ENCODE measurements at places on chromosomes 1 and 21.
A peak's percentile ranks its signal among the peaks of the same experiment; 100 is the strongest.

DNA sequence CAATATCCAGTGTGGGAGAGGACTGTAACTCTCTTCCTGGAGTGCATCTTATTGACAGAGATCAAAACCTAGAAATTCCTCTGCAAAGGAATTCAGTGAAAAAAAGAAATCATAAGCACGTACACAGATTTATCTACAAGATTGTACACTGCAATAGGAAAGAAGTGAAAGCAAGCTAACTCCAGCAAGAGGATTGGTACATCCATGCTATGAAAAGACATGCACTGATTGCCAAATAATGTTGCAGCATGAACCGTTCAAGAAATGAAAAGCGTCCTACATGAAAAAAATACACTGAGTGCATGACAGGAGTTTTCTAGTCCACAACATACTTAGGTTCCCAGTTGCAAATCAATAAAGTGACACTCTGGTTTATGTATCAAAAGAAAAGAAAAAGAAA lies 1.9 kb upstream of the MGST3 start:
- peak overlapping the region; percentile 20 for H3K4me3 ChIP-seq
- peaks cover 20% of the 10 kb centered on the region for H3K4me1 ChIP-seq
- H3K36me3 ChIP-seq = no peaks in the 10 kb centered on the region
- DNase-seq = no peak

DNA sequence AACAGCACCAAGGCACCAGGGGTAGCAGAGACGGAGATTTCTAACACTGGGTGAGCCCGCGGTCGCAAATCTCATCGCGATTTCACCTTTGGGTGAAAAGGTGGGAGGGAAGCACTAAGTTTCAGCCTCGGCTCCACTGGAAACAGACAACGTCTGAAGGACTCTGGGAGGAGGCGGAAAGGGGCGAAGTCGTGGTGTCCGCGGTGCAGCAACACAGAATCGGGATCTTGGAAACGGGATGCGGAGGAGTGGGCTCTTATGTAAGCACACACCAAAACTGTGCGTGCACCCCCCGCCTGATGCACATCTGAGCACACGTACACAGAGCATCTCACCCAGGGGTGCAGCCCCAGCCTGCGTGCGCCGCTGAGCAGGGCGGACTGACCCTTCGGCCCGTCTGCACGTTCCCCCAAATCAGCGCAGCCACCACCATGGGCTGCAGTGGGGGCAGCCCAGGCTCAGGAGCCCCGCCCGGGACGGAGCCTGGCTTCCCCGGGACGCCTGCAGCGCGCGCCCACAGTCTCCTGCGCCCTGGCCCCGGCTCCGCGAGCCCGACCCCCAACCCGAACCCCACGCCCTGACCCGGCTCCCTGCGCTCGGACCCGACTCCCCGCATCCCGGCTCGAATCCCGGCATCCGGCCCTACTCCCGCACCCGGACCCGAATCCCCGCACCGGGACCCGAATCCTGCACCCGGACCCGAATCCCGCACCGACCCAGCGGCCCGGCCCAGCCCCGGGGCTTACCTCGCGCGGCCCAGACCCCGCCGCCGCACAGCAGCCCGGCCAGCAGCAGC lies 670 bp downstream of the CLSTN1 start:
- H3K4me3 ChIP-seq = peak overlapping the region; percentile 92
- peak overlapping the region; percentile 93 for H3K27ac ChIP-seq
- peaks cover 27% of the 10 kb centered on the region for H3K4me1 ChIP-seq
- H3K36me3 ChIP-seq = peaks cover 1% of the 10 kb centered on the region
- peaks cover 26% of the 10 kb centered on the region for H3K27me3 ChIP-seq

- H3K4me3 ChIP-seq = no peak overlapping the region
- peaks cover 10% of the 10 kb centered on the region for H3K4me1 ChIP-seq
- no peaks in the 10 kb centered on the region for H3K27me3 ChIP-seq
- no peak overlapping the region for H3K27ac ChIP-seq
Measured at GRCh38 chr1:169340882-169341281, 26.7 kb downstream of the NME7 start.

DNA sequence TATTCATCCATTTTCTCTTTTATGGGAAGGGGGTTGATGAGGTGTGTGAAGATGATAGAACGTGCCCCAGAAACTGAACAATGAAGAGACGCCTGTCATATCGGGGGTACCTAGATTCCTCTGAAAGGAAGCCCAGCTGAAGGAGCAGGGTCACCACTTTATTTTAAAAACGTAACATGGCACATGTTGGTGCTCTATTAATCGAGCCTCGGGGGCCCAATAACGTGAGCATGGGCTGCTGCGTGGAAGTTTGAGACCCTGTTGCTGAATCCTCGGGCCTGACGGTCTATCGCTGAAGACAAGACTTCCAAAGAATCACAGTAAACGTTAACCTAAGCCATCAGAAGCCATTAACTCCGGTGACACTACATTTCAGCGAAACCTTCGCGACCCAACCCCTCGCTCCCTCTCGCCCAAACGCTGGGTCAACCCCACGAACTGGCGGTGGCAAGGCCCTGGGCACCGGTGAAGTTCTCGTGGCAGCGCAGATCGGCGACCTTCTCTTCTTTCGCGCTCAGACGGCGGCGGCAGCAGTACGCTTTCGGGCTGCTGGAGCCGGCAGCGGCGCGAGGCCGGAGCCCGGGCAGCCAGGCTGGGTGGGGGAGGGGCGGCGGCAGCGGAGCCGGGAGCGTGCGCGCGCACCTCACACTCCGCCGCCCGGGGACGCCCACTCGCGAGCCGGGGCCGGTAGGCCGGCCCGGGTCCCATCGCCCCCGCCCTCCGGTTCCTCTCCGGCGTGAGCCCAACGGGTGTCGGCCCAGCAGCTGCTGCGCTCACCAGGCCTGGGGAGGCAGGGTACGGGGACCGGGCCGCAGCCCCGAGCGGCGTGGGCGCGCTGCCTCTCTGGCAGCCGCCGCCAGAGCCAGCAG lies 838 bp upstream of the MAN1A2 start:
- peak overlapping the region; percentile 99 for H3K27ac ChIP-seq
- H3K4me1 ChIP-seq = peaks cover 42% of the 10 kb centered on the region
- H3K36me3 ChIP-seq = no peaks in the 10 kb centered on the region
- H3K27me3 ChIP-seq = no peaks in the 10 kb centered on the region
- peak; percentile 85 for DNase-seq
- peak overlapping the region; percentile 94 for H3K4me3 ChIP-seq

GRCh38 chr1:2046174-2046917 lies 3.9 kb upstream of the PRKCZ start:
- H3K4me1 ChIP-seq = peaks cover 7% of the 10 kb centered on the region
- H3K27ac ChIP-seq = no peak overlapping the region
- no peaks in the 10 kb centered on the region for H3K36me3 ChIP-seq
- DNase-seq = peak; percentile 77
- H3K4me3 ChIP-seq = no peak overlapping the region

DNA sequence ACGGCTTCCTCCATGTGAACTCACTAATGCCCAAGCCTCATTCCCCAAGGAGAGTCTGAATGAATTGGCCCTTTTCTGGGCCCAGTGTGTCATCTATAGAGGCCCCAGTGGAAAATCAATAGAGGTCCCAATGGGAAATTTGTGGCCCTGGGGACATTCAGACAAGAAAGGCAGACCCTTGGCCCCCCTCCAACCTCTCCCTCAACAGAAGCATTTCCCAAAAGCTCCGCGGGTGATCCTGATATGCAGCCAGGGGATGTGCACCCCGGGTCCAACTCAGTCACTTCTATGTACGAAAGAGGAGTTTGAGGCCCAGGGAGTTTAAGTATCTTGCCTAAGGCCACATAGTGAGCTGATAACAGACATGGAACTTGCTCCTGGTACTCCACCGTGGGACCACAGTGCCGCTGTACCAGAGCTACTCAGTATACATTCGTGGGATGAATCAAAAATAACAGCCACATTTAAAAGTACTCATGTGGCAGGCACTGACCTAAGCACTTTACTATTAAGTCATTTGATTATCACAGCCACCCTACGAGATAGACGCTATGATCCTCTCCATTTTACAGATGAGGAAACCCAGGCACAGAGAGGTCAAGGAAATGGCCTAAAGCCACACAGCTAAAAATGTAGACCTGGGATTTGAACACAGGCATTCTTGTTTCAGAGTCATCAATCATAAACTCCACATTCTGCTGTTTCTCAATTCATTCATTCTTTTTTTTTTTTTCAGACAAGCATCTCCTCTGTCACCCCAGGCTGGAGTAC lies 8.5 kb downstream of the EPHA2 start:
- peak overlapping the region; percentile 98 for H3K27ac ChIP-seq
- H3K4me3 ChIP-seq = no peak overlapping the region
- H3K27me3 ChIP-seq = no peaks in the 10 kb centered on the region
- peaks cover 21% of the 10 kb centered on the region for H3K36me3 ChIP-seq
- H3K4me1 ChIP-seq = peaks cover 44% of the 10 kb centered on the region

DNA sequence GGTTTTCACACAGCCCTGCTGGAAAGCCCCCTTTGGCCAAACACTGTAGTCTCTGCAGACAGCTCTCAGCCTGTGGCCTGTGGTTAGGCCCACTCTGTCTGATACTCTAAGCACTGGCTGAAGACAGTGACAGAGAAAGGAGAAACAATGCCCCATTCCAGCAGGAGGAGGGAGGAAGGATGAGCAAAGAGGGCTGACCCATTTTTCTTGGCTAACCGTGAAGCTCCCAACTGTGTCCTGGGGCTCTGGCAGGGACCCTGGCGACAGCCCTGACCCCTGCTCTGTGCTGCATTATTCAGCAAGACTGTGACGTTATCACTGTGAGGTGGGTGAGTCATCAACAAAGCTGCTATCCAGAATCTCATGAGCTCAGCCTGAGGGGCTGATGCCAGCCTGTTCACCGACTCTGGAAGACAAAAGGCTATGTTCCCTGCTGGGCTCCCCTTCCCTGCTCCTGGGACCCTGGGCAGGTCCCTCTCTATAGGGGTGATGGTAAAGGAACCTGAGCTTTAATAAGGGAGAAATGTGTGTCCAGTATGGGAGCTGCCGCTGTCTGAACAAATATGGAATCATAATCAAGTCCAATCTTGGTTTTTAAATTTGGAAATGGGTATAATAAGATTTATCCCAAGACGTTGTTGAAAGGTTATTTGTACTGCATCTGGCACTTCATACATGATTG lies 107.0 kb downstream of the RHOU start:
- no peak for DNase-seq
- H3K27me3 ChIP-seq = no peaks in the 10 kb centered on the region
- H3K36me3 ChIP-seq = peaks cover 5% of the 10 kb centered on the region
- H3K4me1 ChIP-seq = peaks cover 30% of the 10 kb centered on the region
- H3K4me3 ChIP-seq = no peak overlapping the region
- peak overlapping the region; percentile 88 for H3K27ac ChIP-seq

DNA sequence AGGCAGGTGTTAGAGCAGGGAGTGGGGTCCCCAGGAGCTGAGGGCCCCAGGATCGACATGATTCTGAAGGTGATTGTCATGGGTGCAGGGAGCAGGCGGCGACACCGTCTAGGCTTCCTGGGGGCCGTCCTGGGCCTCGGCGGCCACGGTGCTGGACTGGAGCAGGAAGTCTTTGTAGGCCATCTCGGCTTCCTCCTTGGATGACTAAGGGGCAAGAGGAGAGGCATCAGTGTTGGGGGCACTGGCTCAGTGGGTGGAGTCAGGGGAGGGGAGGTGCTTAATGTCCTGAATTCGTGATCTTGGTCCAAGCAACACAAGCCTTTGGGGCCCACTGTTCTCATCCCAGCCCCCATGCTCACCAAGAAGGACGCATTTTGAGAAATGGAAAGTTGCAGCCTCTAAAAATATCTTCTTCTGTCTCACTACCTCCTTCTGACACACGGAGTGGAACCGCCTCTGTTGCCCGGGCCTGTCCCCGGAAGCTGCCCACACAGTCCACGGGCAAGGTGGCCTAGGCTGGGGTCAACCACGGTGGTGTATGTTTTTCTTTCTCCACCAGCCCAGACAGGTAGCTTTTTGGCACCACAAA lies 8.6 kb upstream of the FCMR start:
- H3K27ac ChIP-seq = no peak overlapping the region
- H3K4me1 ChIP-seq = no peaks in the 10 kb centered on the region
- H3K27me3 ChIP-seq = peaks cover 5% of the 10 kb centered on the region
- no peak for DNase-seq
- no peak overlapping the region for H3K4me3 ChIP-seq

DNA sequence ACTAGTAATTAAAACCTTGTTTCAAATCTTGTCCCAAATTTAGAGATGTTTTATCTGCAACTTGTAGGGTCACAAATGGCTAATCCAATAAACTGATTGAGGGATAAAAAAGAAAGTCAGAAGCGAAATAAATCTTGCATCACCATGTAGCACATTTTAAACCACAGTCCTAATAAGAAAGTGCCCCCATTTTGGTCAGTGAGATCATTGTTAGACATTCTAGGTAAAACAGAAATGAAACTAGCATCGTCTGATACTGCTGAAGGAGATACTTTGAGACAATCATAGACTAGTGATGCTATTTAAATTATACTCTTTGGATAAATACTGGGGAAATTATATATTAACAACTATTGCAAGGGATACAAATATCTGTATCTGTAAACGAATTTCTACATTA lies 247.9 kb downstream of the AMY1C start:
- no peaks in the 10 kb centered on the region for H3K36me3 ChIP-seq
- H3K4me3 ChIP-seq = no peak overlapping the region
- H3K4me1 ChIP-seq = no peaks in the 10 kb centered on the region

DNA sequence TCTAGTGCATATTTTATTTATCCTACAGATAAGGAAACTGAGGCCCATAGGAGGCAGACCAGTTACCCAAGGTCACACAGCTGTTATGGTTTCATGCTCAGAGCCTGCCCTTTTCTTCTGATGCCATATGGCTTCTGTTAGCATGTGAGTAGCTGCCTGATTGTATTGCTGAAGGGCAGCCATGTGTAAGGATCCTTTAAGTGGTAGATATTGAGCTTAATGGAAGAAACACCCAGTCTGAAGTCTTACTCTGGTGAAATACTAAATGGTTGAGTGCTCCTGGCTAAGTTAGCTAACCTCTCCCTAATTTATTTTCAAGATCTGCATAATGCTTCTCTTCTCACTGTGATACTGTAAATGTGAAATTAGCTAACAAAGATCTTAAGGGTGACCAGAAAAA lies 30.9 kb downstream of the ADAMTS5 start:
- H3K27ac ChIP-seq = no peak overlapping the region
- peaks cover 12% of the 10 kb centered on the region for H3K4me1 ChIP-seq
- H3K27me3 ChIP-seq = no peaks in the 10 kb centered on the region
- H3K36me3 ChIP-seq = no peaks in the 10 kb centered on the region
- no peak overlapping the region for H3K4me3 ChIP-seq

DNA sequence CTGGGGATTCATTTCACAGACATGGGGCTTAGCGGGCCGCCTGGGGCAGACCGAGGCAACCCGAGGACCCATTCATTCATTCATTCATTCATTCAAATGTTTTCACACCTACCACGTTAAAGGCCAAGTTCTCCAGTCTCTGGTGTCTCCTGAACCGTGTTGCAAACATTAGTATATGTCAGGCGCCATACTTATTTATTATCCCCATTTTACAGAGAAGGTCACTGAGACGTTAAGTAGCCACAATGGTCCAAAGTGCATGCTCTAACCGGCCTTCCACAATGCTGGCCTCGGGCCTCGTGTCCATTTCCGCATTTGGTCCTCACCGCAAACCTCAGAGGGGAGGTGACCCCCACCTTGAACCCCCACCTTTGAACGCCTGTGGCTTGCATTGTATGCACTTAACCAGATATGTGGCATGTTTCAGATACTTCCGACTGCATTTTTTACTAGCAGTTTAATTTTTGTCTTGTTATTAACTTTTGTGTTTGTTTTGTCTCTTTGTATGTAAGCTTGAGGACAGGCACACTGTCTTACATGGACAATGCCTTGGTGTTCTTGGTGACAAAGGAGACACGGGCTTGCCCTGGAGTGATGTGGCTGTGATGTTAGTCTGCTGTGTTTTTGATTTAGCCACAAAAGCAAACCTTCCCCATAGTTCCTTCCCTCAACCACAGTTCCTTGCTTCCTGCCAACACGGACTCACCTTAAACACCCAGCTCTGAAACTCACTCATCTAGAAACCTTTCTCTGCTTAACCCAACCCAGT lies 1.2 kb upstream of the IFFO2 start:
- H3K27me3 ChIP-seq = peaks cover 49% of the 10 kb centered on the region
- peak overlapping the region; percentile 78 for H3K4me3 ChIP-seq
- H3K27ac ChIP-seq = no peak overlapping the region
- DNase-seq = no peak
